H7 (cell line): ENCODE measurements at places on chromosomes 4 and X. TPM values are rescaled to one million over a fixed set of nuclear protein-coding genes. Genes with fewer than 3 reads are reported as not detected.

The TRIML2 gene
- 33.1 and 49.9 TPM in 2 replicates for total RNA-seq

The SMPX gene
- total RNA-seq, result 1.9 TPM in 1 of 2 replicates, not detected in the other

The TREX2 gene
- 0.11 and 1.8 TPM in 2 replicates for total RNA-seq

The FDCSP gene
- not detected in 2 replicates for total RNA-seq

The KDR gene
- 29.7 and 50.6 TPM in 2 replicates for total RNA-seq

The FAM236A gene
- not detected in 2 replicates for total RNA-seq

The ETDA gene
- total RNA-seq, result not detected in 2 replicates

The CSAG1 gene
- not detected in 2 replicates for total RNA-seq

The RIPPLY1 gene
- 0.24 TPM in 1 of 2 replicates, not detected in the other for total RNA-seq

The WDR44 gene
- total RNA-seq, result 38.1 and 58.1 TPM in 2 replicates

The TEX13C gene
- total RNA-seq, result 0.03 and 0.18 TPM in 2 replicates

The UPF3B gene
- 3.9 and 6.2 TPM in 2 replicates for total RNA-seq

The SULT1B1 gene
- not detected in 2 replicates for total RNA-seq

The RAB33A gene
- total RNA-seq, result 0.81 TPM in 1 of 2 replicates, not detected in the other

The PCDH19 gene
- 1.1 and 2.4 TPM in 2 replicates for total RNA-seq

The UNC5C gene
- 0.41 and 0.45 TPM in 2 replicates for total RNA-seq

The RASGEF1B gene
- 4.0 and 6.1 TPM in 2 replicates for total RNA-seq

The ARMCX2 gene
- total RNA-seq, result 108 and 114 TPM in 2 replicates

The KLHL13 gene
- 5.8 and 6.8 TPM in 2 replicates for total RNA-seq

The CXCL6 gene
- total RNA-seq, result 0.17 and 1.2 TPM in 2 replicates

The AKAP14 gene
- not detected in 2 replicates for total RNA-seq

The NPNT gene
- 0.33 and 0.97 TPM in 2 replicates for total RNA-seq

The SLC9B1 gene
- total RNA-seq, result not detected in 2 replicates

The WNK3 gene
- total RNA-seq, result 13.0 and 16.5 TPM in 2 replicates
